HEK293T (cell line): ENCODE measurements at places on chromosomes 13 and 19.

DNA sequence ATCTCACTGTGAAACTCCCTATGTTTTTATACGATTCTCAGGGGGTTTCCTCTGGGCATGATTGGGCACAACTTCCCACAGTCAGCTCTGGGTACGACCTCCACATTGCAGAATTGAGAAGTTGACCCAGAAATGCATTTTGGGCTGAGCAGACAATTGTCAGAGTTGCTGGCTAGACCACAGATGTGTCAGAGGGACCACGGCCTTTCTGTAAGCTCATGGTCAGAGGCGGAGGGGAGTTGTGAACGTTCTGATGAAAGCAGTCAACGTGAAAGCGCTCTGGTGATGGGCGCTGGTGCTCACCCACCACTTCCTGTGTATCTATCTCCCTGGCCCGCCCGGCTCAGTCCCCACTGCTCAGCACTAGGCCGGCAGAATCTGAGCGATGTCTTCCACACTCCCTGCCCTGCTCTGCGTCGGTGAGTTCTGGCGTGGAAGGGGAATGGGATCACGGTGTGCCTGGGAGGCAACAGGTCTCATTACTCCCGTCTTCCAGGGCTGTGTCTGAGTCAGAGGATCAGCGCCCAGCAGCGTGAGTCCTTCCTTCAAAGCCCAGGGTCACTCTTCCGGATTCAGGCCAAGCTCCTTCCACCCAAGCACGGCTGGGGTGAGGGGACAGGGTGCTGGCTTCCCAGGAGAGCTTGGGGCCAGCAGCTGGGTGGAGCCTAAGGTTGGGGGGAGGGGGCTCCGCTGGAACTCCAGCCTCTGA lies at the start of gene NCR1:
NCR1 (plus strand) TSS at position 346 of the 709 bp plus-strand sequence; CDS start at position 386, 40 bp downstream.
- DNase-seq, result no peak

DNA sequence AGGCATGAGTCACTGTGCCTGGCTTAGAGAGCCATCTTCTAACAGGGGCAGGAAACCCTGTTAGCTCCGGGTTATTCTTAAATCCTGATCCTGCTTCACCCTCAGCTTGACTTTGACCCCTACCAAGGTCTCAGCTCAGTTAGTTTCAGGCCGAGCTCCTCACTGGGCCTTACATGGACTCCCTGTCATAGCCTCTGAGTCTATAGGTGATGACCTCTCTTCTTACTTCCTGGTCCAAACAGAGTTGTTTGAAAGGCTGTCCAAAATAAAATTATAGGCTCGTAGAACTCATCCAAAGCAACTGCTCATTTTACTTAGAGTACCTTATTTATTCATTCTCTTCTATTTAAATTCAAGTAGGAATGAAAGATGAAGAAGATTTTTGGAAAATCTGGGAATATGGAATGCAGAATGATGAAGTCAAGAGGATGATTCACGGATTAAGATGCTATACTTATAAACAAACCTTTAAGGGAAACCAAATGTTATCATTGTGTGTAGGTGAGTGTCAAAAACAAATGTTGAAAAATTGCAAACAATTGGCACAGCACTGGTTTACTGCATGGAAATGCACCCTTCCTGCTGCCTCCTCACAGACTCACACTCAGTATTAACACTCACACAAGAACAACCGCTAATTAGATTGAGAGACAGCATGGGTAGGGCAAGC lies 174.1 kb downstream of the RGCC start:
- no peak for DNase-seq

DNA sequence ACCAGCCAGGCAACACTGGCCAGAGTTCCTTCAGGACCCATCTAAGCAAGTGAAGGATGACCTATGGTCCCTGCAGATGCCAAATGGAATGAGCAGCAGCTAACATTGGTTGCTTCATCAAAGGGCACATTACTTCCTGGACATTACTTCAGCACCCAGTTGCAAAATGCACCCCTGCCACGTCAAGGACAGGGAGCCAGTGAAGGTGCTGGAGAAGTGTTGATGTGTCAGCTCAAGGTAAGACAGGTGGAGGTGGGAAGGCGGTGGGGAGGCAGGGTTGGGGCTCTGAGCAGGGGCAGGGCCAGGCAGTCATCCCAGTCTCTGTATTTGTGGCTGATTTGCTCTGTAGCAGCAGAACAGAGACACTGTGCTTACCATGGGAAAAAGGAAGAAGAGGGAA lies 14.6 kb downstream of the CSNK1A1L start:
- DNase-seq, result no peak

GRCh38 chr13:43422116-43422515 lies 364.7 kb downstream of the ENOX1 start:
- DNase-seq, result no peak

- DNase-seq, result no peak
Measured at GRCh38 chr13:23427881-23428528, 5.5 kb downstream of the SACS start.

- no peak for DNase-seq
Measured at GRCh38 chr13:99196466-99197116, 4.1 kb upstream of the UBAC2 start.

GRCh38 chr13:41639955-41640780 lies 182.8 kb downstream of the RGCC start:
- peak; percentile 60 for DNase-seq

GRCh38 chr13:44231786-44232516 lies 141.7 kb upstream of the SERP2 start:
- DNase-seq, result no peak

DNA sequence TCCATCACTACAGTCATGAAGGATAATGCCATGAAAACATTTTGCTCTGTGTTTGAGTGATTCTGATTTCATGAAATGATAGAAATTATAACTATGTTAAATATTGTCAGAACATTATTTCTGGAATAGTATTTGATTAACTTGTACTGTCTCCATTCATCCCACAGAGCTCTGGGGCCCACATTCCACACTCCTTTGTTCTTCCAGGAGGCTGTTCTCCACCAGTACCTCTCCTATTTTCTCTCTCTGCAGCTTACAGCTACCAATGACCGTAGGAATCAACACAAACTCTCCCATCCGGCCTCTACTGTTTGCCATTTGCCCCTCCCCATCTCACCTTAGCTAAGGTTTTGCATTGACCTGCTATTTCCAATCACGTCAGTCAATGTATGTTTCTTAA lies 240.9 kb downstream of the LMO7 start:
- DNase-seq, result no peak

DNA sequence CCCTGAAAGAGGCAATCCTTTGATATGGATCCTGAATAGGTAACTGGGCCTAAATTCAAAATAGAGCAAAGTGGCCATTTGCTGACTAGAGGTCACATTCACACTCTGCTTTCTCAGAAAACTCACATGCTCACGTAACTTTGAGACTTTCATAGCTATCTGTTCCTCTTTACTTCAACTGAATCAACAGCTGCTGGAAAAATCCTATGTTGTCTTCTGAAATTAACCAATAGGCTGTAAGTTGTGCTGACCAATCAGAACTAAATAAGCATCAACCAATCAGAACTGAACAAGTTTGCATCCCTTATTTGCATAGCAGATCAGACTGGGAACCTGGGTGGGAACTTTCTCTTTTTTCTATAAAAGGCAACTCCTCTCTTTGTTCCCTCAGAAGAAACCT lies 24.0 kb upstream of the TBC1D4 start:
- no peak for DNase-seq

DNA sequence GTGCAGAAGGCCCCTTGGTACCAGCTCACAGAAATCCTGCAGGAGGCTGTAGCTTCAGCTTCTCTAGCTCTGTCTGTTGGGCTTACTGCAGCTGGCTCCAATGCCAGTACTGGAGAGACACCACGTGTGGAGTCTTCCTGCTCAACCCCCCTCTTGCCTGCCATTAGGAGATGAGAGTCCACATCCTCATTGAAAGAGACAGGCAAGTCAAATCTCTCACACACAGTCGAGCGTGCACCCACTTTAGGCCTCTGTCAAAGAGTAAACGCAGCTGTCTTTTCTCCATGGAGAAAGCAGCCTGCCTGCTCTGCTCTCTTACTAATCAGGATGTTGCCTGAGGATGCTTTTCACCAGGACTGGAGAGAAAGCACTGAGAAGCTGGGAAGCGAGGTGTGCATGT lies 523.0 kb upstream of the NBEA start:
- no peak for DNase-seq

DNA sequence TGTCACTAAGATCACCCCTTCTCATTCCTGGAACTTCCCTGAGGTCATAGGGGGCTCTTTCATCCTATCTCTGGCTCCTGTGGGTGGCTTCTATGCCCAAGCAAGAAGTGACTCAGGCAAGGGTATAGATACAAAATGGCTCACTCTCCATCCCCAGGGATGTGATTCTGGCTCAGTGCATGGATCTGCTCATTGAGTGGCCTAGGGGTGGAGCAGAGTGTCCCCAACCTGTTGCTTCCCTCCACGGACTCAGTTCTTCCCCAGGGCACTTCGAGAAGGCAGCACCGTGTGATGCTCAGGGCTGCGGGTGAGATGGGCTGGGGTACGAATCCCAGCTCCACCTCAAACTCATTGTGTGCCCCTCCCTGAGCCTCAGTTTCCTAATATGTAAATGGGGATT lies 136.4 kb downstream of the PTPRS start:
- no peak for DNase-seq

- DNase-seq, result peak; percentile 35
Measured at GRCh38 chr13:79338343-79338742, 67.7 kb downstream of the RBM26 start.

GRCh38 chr13:99811067-99811700 lies 160.4 kb downstream of the ZIC5 start:
- DNase-seq, result no peak

- no peak for DNase-seq
Measured at GRCh38 chr19:3024870-3025548, 4.1 kb downstream of the TLE2 start.

DNA sequence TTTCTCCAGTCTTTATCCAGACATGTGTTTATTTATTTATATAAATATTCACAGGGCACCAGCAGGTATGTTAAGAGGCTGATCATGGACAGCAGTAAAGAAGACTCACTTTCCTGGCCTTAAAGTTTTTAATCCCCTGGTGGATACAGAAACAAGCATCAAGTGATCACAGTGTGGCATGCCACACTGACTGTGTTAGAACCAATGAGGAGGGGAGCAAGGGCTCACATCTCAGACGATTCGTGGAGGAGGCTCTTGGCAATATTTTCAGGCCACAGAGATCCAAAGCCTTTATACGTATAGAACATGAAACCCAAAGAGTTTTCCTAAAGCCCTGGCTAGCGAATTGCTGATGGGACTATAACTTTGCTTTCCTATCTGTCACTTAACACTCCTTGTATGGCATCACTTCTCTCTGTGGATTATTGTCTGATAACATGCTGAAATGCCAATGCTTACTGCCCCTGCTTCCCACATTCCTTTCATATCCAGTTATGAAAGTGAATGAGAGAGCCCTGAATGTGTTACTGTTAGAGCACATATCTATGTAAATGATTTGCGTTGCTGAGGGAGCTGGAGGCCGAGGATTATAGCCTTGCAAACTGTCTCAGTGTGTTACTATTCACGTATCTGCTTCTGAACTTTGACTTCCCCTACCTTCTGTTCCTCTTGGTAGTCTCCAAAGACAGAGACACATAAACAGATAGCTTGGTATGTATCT lies 37.6 kb downstream of the POLR1D start:
- DNase-seq, result no peak

DNA sequence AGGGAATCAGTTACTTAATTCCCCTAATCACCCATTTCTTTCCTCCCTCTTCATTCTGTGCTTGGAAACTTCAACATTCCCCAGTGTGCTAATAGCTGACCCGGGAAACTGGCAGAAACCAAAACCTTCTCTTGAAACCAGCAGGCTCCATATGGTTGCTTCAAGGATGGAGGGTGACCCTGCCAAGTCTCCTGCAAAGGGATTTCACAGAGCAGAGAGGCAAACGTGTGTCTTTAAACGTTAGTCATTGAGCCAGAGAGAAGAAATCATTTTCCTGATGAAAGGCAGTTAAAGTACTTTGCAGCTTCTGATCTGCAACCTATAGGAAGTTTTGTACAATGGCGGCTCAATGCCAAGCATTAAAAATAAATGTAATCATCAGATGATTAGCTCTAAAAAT lies 220.9 kb downstream of the POU4F1 start:
- no peak for DNase-seq

GRCh38 chr13:112734696-112735547 lies 45.1 kb downstream of the ATP11A start:
- DNase-seq, result no peak

DNA sequence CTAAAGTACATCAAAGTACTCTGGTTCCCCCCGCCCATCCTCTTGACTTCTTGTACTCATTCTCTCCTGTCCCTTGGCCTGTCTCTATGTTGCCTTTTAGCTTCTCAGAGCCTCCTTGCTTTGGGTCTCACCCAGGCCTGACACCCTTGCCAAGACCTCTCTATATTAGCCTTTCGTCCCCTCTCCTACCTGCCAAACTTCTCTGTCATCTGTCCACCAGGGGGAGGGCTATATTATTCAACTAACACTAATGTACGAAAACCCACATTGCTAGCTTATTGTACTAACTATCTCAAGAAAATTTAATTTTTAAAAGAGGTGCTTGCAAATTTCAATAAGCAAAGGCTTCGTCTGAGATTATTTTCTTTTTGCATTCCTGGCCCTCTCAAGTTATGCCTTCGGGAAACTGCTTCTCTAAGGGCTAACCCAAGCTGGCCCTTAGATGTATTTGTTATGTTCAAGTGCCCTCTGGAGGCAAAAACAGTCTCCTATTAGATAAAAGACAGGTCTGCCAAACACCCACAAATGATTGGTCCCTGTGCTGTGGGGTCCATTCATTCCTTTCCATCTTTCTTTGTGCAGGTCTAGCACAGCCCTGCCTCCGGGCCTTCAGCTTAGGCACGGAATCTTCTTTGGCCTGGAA lies 6.3 kb upstream of the MRPS31 start:
- DNase-seq, result peak; percentile 37

DNA sequence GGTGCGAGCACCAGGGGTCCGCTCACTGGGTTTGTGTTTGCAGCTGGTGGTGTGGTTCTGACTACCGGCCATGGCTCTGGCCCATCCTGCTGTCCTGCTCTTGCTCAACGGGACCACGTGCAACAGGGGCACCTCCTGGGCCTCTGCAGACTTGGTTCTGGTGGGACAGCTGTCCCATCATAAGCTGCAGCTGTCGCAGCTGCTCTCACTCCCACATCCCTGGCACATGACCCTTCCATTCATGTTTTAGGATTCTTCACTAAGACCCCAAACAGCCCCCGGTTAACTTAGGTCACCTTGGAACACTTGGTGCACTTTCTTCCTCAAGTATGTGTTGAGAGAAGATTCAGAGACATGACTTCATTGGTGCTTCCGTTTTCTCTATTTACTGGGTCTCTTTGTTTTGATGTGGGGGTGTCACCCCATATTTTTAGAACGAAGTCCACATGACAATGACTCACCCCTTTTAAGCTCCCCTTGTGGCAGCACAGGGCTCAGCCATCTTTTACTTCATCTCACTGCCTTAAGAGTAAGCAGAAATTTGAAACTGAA lies 68.4 kb upstream of the ARHGEF7 start:
- no peak for DNase-seq

DNA sequence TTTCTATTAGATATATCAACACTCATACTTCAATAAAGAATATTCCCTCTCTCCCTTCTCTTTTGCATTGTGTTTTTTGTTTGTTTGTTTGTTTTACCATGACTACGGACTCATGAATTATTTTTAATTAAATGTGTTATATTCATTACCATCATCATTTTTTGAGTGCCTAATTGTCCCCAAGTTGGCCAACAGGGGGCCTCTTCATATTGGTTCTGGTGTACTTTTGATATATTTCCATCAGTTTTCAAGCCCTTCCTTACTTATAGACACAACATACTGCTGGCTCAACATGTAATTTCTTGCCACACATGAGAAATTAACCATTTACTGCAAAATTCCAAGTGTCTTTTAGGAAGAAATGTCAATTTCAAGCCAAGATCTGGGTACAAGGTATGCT lies 54.5 kb upstream of the GPC6 start:
- DNase-seq, result peak; percentile 31

- no peak for DNase-seq
Measured at GRCh38 chr13:20399515-20399914, 126.1 kb downstream of the CRYL1 start.
